ENCODE measurements at places on chromosomes 2 and 18.

DNA sequence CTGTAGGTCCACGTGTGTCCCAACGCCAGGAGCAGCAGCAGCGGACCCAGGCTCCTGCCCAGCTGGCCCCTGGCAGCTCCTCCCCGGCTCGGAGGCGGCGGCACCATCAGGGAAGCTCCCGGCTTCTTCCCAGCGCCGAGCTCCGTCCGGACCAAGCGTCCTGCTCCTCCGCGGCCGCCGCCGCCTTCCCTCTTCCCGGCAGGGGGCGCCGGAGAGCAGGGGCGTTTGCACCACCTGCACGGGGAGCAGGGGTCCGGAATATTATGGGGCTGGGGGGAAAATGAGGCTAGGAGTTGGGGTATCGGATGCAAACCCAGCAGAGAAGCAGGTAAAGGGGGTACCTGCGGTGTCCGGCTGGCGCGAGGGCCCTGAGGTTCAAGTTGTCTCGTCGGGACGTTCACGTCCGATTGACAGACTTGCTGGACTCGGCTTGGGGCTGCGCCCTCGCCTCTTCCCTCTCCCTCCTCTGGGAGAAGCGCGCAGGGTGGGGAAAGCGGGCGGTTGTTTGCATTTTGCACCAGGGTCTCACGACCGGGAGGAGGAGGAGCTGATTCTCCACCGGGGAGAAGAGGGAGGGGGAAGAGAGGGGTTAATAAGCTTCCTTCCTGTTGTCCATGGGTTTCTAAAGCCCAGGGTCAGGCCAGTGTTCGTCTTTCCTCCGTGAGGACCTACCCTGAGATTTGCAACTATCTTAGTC, at the start of gene CCBE1:
Gene CCBE1 (minus strand): TSS at position 188 of the 697 bp plus-strand sequence.
- DNase-seq: no peak

GRCh38 chr2:236403811-236404210, 139.6 kb upstream of the ASB18 start:
- no peak for DNase-seq

DNA sequence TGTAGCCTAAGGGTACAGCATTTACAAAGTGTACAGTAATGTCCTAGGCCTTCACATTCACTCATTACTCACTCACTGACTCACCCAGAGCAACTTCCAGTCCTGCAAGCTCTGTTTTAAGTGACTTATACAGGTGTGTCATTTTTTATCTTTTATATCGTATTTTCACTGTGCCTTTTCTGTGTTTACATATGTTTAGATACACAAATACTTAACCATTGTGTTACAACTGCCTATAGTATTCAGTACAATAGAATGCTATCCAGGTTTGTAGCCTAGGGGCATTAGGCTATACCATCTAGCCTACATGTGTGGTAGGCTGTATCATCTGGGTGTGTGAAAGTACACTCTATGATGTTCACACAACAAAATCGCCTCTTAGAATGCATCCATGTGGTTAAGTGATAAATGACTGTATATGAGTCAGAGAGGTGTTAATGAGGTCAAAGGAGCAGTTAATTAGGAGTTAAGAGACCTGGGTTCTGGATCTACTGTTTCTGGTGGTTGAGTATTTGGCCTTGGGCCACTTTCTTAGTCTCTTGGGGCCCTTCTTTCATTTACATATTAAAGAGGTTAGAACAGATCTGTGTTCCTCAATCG, 149.1 kb downstream of the GREB1L start:
- no peak for DNase-seq

DNA sequence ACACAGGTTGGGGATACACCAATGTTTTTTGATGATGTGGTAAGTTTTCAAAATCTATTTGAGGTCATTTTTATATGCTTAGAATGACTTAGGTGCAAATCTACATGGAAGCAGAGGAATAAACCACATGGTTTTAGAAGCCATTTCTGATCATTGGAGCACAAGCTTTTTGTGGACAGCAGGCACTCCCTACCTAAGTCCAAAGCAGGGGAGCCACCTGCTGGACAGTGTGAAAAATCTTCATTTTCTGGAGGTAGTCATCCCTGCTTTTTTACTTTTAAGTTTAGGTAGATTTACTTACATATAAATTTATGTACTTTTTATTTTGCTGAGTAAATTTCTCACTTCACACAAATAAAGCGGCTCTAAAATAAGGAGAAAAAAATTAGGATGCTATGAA, 323.2 kb downstream of the PLCL1 start:
- DNase-seq: peak; percentile 38

DNA sequence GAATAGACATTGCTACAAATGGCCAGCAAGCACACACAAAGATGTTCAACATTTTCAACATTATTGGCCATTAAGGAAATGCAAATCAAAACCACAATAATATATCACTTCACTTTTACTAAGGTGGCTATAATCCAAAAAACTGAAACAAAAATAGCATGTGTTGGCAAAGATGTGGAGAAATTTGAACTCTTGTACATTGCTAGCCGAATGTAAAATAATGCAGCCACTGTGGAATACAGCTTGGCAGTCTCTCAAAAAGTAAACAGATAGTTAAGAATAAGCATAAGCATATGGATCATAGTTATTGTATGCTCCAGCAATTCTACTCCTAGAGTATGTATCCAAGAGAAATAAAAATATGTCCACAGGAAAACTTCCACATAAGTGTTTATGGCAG, 192.5 kb downstream of the EN1 start:
- no peak for DNase-seq

- no peak for DNase-seq
These were observed 45.7 kb upstream of the RAPH1 start for GRCh38 chr2:203580844-203581243.

DNA sequence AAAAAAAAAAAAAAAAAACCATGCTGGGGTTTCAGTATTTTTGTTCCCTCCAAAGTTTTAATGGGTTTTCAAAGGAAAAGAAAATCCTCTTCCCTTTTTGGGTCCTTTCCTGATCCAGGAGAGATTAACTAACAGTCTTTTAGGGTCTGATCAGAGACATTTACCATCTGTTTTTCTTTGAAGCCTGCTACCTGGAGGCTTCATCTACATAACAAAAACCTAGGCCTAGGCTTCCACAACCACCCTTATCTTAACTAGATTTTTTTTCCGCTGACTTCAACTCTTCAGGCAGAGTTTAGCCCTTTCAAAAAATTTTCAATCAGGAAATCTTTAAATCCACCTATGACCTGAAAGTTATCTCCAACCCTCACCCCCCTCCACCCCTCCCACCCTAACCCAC, 154.7 kb downstream of the MBD2 start:
- no peak for DNase-seq

DNA sequence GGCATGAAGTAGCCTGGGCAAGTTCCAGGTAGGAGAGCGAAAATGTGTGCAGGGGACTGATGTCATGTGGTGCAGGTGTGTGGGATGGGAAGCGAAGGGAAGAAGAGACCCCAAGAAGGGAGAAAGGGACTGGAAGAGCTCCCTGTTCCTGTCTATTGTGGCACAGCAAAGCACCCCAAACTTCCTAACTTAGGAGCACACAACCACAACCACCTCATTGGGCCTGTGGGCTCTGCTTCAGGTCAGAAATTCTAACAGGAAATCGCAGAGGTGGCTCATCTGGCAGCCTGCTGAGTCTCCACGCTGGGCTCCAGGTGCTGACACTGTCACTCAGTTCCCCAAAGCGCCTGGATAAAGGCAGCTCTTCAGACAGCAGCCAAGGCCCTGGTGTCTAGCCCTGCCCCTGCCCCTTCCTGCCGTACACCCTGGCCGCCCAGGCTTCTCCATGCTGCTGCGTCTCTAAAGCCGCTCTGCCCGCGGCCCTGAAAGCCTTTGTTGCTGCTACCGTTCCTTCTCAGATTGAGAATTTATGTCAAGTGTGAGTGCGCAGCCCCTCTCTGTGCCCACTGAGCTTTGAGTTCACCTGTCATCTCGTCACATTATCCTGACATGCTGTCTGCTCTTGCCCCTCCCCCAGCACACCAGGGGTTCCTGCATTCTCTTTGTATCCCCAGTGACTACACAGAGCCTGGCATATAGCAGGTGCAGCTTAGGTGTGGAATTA, 140.2 kb upstream of the BCL2L11 start:
- DNase-seq: no peak

DNA sequence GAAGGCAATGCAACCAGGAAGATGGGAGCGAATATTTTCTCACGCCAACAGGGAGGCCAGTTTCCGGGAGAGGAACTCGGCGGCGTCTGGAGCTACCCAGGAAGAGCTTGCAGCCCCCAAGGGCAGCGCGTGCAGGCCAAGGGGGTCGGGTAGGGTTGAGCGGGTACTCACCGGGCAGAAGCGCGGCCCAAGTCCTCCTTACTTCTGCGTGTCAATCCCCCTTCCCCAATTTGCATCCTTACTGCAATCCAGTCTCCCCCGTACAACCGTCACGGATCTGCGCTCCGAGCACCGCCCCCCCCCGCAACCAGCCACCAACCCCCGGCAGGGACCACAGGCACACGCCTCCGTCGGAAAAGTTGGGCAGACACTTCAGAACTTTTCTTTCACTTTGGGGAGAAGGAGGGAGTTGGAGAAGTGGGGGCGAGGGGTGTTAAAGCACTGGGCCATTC, 1.3 kb downstream of the ATP8B1 start:
- DNase-seq: no peak

- DNase-seq: no peak
These were observed 16.6 kb upstream of the RPE start for GRCh38 chr2:209985874-209986273.

GRCh38 chr2:201779901-201780673, 646 bp downstream of the ALS2 start:
- no peak for DNase-seq

DNA sequence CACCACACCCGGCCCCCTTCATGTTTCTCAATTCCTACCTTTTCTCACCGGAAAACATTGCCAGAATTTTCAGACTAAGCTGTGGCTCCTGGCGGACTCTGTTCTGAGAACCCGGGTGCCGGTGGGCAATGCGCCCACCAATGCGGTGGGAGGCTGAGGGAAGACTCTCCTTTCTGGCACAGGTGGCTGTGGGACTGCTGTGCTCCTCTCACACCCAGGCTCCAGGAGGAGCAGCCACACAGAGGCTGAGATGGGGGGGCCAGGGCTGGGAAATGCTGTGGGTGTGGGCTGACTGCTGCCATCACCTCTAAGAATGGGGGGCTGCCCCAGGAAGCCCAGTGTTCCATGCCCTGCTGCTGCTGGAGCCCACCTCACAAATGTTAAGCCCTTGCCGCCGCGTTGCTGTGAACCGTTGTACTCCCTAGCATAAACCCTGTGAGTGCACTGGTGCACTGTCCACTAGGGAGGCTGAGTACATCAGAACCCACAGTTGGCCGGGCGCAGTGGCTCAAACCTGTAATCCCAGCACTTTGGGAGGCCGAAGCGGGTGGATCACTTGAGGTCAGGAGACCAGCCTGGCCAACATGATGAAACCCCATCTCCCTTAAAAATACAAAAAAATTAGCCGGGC, 152.6 kb downstream of the LDLRAD4 start:
- DNase-seq: no peak

- DNase-seq: no peak
These were observed 246.4 kb upstream of the PXDN start for GRCh38 chr2:1990724-1991123.

DNA sequence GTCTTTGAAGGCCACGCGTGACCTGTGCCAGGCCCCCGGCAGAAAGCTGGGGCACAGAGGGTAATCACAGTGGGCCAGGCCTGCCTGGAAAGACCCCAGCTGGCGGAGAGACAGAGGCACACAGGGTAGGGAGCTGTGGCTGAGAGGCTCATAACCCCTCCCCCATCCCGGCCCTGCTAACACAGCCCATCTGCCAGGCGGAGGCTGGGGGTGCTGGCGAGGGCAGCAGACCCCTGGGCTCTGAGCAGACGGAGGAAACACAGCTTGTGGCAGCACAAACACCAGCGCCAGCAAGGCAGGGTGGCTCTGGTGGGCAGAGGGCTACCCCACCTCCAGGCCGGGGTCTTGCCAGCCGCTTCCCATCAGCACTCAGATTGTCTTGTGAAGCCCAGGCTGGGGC, 19.0 kb downstream of the HS6ST1 start:
- no peak for DNase-seq

GRCh38 chr18:46402396-46402795, 254.6 kb downstream of the LOXHD1 start:
- no peak for DNase-seq

GRCh38 chr2:165149439-165149838, 54.4 kb downstream of the SCN3A start:
- peak; percentile 47 for DNase-seq

DNA sequence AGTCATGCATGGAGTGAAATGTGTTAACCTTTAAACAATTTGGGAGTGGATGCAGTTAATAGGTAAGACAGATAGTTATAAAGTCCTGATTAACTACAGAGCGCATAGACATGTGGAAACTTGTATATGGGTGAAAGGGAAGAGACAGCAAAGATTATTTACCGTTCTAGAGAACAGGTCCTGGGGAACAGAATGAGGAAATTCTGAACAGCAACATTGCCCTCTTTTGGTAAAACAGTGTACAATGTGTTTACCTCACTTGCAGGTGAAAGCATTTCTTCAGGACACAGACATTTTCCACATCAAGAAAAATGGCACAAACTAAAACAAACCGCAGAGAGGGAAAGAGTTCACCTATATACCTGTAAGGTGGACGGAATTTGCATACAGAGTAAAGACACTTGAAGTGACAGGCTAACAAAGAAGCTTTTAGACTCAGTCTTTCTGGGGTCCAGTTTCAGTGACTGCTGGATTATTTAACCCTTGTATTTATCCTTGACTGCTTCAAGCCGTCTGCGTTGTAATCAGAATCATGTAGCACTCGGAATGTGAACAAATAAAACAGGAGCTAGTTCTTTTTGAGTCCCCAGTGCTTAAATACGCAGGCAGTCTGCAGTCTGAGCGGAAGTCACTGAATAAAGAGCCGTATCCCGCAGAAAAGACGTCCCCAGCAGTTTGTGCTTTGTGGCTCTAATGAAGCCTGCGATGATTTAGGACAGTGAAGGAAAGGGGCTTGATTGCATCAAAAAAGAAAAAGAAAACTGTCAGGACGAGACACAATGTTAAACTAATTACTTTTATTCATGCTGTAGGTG, 364.8 kb upstream of the GALNT5 start:
- peak; percentile 3 for DNase-seq

GRCh38 chr2:43327119-43327518, 100.7 kb upstream of the ZFP36L2 start:
- no peak for DNase-seq

DNA sequence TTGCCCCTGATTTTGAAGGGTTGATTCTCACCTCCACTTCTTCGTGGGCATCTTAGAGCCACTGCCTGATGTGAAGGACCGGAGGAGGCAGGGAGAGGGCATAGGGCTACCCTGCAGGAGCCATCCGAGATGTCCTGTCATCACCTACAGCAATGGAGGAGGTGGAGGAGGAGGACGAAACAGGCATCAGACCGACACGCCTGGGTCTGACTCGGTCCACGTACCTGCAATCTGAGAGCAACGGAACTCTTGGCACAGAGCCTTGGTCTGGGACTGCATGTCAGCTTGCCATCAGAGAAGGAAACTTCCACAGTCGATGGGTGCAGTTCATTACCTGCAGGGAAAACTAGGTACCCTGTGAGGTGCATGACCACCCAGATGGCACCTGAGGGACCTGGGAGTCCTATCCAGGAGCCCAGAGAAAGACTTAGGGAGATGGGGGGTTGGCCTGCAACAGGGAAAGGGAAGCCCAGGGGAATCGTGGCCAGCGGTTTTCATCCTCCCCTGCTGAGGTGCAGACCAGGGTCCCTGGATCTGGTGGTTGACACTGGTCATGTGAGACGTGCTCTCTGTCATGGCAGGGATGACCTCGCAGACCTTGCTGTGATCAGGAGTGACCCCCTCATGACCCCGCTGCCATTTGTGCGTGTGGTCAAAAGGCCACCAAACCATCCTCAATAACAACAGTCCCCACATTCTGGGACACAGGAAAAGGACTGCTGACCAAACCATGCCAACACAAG, 190.8 kb downstream of the SEPTIN10 start:
- no peak for DNase-seq
